ENCODE measurements at places on chromosomes 2 and 18. TPM values are rescaled to one million over a fixed set of nuclear protein-coding genes. Genes with fewer than 3 reads are reported as not detected.
A peak's percentile ranks its signal among the peaks of the same experiment; 100 is the strongest.

GRCh38 chr2:227370791-227371312 is 8.3 kb downstream of the TM4SF20 start:
- peak; percentile 82 for DNase-seq

DNA sequence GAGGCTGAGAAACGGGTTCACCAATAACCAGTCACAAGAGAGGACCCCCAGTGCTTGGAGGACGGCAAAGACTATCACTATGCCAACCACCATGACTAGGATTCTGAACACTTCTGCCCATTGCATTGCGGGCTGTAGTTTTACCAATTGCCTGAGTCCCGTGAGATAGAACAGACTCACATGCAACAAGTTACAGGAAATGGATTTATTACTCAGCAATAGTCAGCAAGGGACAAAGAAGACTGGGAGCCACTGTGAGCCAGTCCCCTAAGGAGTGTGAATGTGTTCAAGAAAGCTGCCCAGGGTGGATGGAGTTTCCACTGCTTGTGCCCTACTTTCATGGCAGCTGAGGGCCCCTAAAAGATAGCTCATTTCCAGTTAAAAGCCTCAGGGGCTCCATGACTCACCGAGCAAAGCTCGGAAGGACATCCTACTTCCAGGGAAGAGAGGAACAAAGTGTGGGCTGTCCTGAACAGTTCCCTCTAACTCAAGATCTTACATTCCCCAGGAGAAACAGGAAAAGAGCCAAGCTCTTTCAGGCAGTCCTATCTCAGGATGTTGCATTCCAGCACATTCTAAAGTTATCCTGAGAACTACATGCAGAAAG is 54.4 kb downstream of the SLC4A3 start:
- no peak for DNase-seq

GRCh38 chr2:12326449-12327190 is 390.1 kb upstream of the TRIB2 start:
- no peak for DNase-seq

GRCh38 chr2:46420945-46421344 is 58.4 kb upstream of the TMEM247 start:
- DNase-seq = no peak

- DNase-seq = no peak
These were observed 83.0 kb downstream of the FAM117B start for GRCh38 chr2:202717598-202718310.

DNA sequence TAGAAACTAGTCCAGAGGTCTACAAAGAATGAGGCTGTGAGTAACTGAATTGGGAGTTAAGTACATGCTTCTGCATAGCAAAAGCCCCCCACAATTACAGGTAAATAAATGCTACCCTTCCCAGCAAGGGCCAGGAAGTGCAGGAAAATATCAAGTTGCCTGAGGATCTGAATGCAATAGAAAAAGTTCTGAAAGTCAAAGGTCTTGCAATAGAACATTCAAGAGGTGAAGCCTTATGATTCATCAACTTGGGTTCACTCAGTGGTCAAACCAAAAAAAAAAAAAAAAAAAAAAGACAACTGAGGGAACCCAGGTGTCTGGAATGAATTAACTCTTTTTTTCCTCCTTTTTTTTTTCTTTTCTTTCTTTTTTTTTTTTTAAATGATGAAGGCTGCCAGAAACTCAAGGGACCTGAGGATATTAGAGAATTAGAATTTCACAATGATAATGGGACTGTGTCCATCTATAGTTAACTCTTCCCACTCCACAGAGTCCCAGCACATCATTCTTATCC is 42.9 kb upstream of the RFX8 start:
- DNase-seq = no peak

GRCh38 chr2:74935975-74936391 is 22.5 kb upstream of the POLE4 start:
- DNase-seq = no peak

GRCh38 chr2:238422285-238422684 is 4.4 kb upstream of the ASB1 start:
- DNase-seq = no peak

DNA sequence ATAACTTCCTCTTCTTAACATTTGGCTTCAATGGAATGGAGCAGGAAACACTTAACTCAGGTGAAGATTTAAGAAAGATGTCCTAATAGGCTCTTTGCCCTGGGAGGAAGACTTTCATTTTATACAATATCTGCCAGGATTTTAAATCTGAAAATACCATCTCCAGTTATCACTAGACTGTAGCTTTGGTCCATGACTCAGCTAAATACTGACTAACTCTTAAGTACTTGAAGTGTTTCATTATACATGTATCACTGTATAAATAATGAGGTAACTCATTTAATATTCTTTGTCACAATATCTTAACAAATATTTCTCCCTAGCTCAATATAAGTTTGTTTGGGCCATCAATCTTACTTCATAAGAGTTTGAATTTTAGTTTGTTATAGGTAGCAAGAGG is 34.7 kb downstream of the RBKS start:
- DNase-seq = no peak

- peak; percentile 56 for DNase-seq
These were observed 15.9 kb upstream of the RPL31 start for GRCh38 chr2:100986157-100986556.

GRCh38 chr2:74984947-74985637 is 26.6 kb downstream of the POLE4 start:
- no peak for DNase-seq

GRCh38 chr2:36659872-36660312 is 36.6 kb upstream of the VIT start:
- DNase-seq = no peak

DNA sequence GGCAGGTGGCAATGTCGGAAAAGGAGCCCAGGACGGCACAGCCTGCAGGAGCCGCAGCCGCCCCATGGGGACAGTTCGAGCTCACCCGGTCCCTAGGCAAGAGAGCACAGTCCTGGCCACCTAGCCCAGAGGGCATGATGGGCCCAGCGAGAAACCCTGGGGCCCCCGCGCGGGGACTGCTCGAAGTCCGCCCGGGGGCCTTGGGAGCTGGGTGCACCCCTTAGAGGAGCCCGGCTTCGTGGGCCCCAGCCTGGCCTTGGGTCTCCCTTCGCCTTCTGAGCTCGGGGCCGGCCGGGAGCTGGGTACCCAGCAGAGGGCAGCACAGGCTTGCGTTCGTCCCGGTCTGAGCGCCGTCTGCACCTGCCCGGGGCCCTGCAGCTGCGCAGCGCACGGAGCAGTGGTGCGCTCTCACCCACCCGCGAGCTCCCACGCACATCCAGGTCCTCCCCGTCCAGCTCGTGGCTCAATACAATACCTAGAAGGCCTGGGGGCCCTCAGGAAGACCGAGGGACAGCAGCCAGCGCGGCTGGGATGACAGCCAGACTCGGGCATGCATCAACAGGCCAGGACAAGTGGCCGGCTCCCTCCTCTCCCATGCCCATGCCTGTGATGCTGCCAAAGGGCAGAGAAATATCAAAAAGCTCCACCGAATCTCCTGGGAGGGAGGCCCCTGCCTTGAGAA is 96.2 kb upstream of the ZNF532 start:
- DNase-seq = no peak

GRCh38 chr2:19643117-19643518 is 258.7 kb downstream of the TTC32 start:
- DNase-seq = no peak

DNA sequence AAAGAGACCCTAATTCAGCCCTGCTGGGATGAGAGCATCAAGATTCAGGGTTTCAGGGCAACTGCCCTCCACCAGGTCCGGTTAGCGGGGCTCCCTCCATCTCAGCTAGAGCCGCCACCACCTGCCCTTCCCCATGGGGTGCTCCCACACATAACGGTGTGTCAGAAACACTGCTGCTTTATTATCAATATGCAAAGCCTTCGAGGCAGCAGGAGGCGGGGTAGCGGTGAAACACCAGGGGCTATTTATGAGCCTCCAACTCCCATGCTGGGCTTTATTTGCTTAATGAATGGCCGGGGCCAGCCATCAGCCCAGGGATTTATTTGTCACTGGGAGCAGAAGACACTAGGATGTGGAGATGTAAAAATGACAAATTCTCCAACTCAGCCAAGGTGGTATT is 109.8 kb downstream of the GALNT14 start:
- no peak for DNase-seq

DNA sequence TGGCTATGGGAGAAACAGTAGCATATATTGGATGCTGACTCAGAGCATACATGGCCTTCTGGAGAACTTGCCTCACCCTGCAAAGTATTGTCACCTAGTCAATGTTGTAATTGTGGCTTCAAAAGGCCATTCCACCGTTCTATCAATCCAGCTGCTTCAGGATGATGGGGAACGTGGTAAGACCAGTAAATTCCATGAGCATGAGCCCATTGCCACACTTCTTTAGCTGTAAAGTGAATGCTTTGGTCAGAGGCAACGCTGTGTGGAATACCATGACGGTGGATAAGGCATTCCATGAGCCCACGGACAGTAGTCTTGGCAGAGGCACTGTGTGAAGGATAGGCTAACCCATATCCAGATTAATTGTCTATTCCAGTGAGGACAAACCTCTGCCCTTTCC is 1300.1 kb upstream of the ACVR2A start:
- no peak for DNase-seq

DNA sequence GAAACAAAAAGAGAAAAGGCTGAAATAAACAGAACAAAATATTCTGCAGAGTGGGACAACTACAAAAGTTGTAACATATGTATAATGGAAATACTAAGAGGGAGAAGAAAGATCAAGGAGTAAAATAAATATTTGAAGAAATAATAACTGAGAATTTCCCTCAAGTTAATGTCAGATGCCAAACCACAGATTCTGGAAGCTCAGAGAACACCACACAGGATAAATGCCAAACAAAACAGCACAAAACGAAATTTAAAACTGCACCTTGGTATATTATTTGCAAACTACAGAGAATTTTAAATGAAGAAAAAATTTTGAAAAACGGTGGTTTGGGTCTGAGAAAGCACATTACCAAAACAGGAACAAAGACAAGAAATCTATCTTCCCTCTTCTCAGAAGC is 1588.9 kb upstream of the TMEFF2 start:
- no peak for DNase-seq

ACTG2 gene
- 134 TPM for total RNA-seq

NT5DC4 gene
- total RNA-seq = not detected

PLGLB2 gene
- total RNA-seq = not detected

MAL gene
- total RNA-seq = not detected

CASP8 gene
- total RNA-seq = 15.2 TPM

Data from ascending aorta (tissue), 2 donors.